ENCODE measurements at places on chromosomes 12 and 14.

DNA sequence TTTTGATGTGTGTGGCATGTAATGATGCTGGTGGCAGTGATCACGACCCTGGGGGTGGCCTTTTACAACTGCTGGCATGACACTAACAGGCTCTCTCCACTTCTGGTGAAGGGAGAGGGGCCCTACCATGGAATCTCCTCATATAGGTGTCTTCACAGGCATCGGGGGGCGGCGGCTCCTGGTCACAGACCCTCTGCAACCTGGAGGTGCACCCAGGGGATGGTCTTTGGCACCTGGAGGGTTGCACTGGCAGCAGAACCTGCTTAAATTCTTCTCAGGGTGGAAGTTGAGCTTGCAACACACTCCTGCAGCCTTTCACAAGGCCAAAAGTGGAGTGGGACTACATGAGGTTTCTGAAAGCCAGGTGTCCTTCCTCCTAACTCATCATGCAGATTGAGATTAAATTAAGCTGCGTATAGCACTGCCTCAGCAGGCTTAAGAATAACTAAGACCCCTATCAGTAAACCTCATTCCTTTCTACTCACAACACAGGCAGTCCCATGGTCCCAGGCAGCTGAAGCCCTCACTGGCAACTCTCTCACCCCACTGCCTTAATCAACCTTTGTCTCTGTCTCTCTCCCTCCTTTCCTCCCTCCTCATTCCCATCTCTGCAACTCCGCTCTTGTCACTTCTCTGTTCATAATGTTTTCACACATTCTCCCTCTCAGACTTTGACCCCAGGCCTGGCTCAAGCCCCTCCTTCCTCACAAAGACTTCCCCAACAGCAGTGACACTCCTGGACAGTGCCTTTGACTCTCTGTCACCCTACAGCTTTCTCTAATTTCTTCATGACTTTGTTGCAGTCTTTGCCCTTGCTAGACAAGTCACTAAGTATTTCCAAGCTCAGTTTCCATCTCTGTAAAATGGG, 18.9 kb downstream of the NID2 start:
- DNase-seq = no peak

- no peak for DNase-seq
Observed at GRCh38 chr12:49818241-49818895, 9.8 kb downstream of the NCKAP5L start.

GRCh38 chr12:18224745-18225144, 36.6 kb upstream of the PIK3C2G start:
- no peak for DNase-seq

DNA sequence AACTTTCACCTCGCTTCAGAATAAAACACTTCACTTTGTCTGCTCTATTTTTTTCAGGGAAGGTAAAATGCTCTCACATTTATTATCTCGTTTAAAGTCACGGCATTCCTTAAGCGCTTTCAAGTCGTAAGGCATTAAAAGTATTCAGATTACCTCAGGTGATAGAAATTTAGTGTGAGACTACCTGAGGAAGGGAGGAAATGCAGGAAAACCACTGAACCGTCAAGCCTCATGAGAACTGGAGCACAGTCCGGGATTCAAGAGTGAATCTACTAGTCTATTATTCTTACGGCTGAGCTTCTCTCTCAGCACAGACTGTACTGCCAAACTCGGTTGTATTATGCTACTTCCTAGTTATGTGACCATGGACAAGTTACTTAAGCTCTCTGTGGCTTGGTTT, 8.3 kb upstream of the PPFIBP1 start:
- no peak for DNase-seq

DNA sequence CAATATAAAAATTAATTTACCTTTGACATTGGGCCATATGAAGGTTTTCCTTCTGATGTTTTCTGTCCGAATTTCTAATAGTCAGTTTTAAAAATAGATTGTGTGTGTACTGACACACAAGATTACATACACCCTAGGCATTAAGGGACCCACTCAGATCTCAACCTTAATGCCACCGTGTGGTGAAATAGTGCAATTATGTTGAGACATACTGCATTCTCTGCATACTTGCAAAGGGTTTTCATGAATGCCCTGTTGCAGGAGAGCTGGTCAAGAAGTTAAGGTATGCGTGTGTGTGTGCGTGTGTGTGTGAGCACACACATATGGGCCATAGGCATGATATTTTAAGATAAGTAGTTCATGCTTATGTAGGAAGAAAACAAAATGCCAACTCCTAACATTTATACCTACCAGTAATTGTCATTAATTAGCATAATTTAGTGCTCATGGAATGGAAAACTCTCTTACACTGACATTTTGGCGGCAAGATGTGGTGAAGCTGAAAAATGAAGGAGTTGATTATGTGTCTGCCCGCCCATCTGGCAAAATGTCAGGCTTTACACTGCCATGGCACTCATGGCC, 58.8 kb downstream of the PIK3C2G start:
- DNase-seq = no peak

DNA sequence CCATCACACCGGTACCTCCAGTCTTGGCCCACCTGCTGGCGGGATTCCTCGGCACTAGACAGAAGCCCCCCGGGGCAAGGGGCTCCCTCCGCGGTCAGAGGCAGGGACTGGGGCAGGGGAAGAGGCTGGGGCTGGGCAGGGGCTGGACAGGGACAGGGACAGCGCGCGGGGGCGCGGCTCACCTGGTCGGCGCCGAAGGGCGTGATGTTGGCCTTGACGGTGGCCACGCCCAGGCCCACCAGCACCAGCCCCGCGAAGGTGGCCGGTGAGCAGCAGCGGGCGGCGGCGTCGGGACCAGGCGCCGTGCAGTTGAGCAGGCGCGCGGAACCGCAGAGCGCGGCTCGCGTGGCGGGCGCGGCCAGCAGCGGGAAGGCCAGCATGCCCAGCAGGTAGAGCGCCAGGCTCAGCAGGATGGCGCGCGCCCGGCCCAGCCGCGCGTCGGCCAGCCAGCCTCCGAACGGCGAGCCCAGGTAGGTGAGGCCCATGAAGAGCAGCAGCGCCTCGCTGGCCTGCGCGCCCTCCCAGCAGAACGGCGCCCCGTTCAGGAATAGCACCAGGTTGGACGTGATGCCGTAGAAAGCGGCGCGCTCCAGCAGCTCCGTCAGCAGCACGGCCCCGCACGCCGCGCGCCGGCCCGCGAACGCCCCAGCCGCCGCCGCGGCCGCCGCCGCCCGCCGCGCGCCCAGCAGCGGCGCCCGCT, 392 bp downstream of the SLC15A4 start:
- no peak for DNase-seq

- no peak for DNase-seq
Observed at GRCh38 chr12:38995249-38995648, 89.9 kb upstream of the CPNE8 start.

- DNase-seq = no peak
Observed at GRCh38 chr14:105413544-105413886, 6.1 kb upstream of the MTA1 start.

DNA sequence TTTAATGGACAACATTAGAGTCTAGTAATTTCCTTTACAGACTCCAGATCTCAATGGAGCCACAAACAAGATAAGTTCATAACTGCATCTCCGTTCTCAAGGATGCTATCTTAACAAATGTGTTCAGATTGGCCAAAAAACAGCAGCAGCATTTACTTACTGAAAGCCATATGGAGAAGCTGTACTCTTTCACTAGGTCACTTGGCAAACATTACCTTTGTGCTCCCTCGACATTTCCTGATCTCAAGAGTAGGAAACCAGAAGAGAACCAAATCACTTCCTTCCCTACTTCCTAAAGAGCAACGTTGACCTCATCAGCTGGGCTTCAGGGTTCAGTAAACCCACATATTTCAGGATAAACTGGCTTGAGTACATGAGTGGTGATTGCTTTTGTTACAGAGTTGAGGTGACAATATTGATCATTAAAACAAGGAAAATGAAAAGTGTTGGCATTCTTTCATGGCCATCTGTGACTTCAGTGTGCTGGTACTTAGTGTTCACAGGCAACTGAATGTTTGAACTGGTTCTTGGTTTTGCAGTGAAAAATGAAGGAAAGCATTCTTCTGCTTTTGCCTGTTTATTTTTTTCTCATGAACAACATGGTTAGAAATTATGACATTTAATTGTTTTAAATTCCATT, 449.6 kb downstream of the TMEM117 start:
- no peak for DNase-seq

GRCh38 chr12:132222096-132222807, 78.0 kb downstream of the NOC4L start:
- no peak for DNase-seq
